ENCODE measurements at places on chromosomes 1 and 21. TPM values are rescaled to one million over a fixed set of nuclear protein-coding genes. Genes with fewer than 3 reads are reported as not detected.

The B3GALT5 gene
- total RNA-seq = 0.02 TPM

The SLC9A1 gene
- total RNA-seq = 23.6 TPM

GRCh38 chr1:47992720-47993415 is 4.3 kb downstream of the TRABD2B start:
- peak; percentile 86 for DNase-seq

DNA sequence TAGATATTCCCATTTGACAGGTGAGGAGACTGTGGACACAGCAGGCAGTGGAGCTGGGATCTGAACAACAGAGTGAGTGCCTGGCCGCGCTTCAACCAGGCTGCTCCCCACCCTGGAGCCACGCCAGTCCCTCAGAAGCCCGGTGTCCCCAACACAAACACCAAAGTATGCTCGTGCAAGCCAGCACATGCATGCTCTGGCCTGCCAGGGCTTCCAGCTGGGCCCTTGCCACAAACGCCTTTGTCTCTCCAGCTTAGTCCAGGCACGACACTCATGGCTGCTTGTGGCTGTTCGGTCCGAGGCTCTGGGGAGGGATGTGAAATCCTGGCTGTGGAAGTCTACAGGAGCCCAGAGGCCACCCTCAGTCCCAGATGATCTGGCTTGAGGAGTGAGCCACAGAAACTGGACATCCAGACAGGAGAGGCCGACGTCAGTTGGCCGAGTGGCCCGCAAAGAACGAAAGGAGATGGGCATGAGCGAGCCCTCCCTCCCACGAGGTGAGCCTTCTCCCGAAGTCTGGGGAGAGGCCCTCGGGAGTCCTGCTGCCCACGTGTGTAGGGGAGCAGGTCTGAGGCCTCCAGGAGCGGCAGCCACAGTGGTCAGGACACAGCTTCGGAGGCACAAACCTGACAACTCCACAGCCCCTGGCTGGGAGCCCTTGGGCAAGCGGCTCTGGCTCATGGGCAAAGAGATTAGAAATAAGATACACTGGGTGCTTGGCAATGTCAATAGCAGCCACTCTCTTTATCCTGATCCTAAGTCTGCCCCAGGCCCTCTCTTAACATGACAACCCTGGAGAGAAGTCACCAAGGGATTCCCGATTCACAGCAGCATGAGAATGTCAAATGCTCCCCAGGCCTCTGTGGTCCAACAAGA is 117.1 kb upstream of the IFFO2 start:
- no peak for DNase-seq

DNA sequence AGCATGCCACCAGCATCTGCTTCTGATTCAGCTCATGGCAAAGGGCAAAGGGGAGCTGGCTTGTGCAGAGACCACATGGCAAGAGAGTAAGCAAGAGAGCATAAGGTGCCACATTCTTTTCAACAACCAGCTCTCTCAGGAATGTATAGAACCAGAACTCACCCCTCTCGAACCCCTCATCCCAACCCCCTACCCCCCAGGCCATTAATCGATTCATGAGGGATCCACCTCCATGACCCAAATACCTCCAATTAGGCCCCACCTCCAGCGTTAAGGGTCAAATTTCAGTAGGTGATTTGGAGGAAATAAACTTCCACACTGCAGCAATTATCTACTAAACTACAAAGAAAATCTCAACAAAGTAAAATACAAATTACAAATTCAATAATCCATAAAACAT is 32.2 kb upstream of the LRRC7 start:
- DNase-seq = no peak

DNA sequence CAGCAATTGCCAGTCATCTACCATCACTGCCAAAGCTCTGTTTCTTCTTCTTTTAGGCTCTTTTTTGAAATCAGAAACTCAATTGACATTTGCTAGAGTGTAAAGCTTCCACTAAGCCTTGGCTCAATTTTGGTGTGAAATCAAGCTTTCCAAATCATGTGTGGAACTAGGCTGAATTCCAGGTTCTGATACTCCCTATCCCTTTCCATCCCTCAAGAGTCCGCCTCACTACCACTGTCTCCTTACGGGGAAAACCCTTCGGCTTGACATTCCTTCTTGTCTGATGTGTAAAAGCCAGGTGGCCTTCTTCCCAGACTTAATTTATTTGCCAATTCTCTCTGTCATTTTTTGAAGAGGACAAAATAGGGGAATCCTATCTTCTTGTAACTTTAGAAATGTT is 47.2 kb upstream of the PRMT6 start:
- DNase-seq = no peak

DNA sequence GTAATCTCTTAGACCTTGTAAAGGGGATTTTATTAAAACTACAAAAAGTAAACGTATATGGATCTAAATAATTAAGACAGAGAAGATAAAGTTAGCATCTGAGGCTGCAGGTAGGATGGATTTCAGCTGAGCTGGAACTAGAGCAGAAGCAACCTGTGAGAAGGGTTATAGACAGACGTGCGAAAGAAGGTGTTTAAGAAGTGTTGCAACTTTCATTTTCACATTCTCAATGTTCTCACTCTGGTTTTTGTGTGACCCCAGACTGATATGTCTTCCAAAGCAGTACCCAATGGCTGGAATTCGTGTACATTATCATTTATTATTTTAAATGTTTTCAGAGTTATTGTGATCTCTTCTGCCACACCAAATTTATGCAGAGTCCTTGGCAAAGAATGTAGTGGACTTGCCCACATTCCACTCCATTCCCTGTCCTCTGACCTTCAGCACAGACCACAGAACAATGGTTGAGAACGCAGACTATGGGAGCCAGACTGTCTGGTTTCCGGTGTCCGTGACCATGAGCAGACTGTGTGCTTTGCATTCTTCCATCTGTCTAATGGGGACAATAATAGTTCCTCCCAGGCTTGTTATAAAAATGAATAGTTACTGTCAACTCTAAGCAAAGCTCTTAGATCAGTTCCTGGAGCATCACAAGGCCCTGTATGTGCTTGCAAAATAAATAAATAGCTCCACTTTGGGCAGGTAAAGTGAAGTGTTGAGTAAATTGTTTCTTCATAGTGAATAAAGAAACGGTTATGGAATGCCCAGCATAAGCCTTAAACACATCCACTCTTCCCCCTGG is 140.6 kb upstream of the SAMSN1 start:
- no peak for DNase-seq

DNA sequence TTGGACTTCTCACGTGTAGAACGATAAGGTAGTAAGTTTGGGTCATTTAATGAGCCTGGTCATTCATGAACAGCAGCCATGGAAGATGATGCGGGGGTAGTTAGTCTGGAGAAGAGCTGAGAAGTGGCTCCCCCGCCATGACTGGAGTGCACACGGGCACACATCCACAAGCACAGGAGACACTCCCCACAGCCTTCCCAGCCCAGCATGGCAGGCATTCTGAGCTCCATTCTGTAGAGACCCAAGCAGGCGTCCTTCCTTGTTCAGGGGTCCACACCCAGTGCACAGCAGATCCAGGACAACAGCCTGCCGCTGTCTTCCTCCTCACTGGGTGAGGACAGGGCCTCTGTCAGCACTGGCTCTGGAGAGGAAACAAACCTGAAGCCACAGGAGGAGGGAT is 57.0 kb downstream of the SCCPDH start:
- DNase-seq = no peak

All from MG63 (cell line).